ENCODE measurements at places on chromosomes 16 and 17.

DNA sequence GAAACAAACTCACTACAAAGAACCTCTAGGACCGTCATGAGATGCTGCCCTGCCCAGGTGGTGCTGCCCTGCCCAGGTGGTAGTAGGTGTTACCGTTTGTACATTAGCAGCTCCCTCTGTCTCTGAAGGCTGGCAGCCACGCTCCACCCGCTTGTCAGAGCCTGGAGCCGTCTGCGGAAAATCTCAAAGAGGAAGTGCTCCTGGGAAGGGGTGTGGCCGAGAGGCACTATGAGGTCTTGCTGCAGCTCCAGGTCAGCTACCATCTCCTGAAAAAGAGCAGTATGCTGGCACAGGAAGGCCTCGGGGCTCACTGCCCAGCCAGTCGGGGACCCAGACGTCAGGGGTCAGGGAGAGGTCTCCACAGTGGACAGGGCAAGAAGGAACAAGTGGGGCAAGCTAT lies 28.3 kb downstream of the ZNF276 start:
- DNase-seq = no peak

- no peak for DNase-seq
Measured at GRCh38 chr16:86609115-86609514, 30.8 kb downstream of the FOXL1 start.

DNA sequence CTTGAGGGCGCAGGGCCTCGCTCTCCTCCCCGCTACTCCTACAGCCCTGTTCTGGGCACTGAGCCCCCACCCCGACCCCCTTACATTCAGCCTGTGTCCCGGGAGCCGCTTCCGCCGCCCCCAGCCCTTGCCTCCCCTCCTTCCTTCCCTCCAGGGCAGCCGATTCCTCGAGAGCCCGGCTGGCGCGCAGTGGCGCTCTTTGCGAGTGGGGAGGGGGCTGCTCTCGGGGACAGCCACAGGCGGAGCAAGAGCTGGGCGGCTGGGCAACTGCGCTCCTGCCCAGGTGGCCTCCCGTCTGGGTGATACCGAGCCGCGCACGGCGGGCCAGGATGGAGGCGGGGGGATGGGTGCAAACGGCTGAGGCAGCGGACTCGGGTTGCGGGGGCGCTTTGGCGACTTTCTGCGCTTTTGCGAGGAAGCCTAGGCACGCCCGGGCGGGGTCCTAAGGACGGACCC lies 1.2 kb downstream of the MMP15 start:
- DNase-seq = no peak

DNA sequence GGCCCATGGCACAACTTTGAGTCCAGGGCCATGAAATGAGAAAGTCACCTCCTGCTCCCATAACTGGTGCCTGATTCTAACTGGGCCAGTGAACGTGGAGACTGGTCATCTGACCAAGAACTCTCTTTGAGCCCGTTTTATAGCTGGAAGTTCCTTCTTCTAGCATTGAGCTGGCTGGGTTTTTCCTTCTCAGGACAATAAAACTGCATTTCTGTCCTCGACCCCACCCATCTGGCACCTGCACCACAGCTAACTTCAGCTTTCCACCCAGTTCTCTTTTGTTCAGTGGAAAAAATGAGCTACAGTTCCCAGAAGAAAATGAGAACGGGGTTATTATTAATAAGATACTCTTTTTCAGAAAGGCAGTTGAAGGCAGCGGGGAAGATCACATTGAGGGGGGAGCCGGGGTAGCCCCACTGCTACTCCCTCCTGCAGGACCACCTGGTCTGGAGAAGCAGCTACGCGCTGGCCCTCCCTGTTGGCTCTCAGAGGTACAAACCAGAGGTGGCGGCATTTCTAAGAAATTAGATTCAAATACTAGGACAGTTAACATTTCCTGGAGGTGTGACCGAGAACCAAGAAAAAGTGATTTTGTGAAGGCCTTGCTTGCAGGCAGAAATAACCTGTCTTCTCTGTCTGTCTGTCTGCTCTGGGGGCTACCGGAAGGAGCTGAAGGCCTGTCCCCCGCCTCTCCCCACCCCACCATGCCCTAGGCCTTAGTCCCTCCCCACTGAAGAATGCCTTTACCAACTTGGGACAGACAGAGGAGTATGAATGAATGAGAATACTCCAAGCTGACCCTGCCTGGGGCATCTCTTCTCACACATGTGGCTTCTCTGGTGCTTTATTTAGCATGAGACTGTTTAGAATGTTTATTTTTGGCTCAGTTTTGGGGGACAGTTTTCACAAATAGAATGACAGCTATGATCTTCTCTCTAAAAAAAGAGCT lies 123.9 kb downstream of the XYLT1 start:
- DNase-seq = no peak

DNA sequence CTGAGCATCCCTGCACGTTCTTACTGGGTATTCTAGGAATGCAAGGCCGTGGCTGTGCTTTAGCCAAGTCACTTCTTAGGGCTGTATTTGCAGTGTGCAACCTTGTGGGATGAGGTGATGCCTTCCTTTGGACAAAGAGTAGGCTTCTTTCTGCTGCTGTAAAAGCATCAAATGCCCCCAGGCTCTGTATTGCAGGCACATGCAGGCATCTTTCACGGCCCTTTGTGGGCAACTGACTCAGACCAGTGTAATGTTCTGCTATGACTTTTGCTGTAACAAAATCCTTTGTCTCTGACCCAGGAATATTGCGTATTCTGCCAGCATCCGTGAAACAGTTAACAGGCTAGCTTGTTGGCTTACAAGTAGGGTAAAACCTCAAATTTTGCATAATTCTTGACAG lies 30.9 kb upstream of the GCSH start:
- DNase-seq = no peak

DNA sequence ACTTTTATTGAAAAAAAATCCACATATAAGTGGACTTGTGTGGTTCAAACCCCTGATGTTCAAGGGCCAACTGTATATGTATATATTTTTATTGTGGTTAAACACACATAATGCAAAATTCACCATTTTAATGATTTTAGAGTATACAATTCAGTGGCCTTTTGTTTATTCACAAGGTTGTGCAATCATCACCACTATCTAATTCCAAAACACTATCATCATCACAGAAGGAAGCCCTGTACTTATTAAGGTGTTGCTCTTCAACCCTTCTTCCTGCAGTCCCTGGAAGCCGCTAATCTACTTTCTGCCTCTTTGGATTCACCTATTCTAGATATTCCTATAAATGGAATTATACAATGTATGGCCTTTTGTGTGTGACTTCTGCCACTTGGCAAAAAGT lies 23.0 kb downstream of the MAP2K6 start:
- DNase-seq = no peak

DNA sequence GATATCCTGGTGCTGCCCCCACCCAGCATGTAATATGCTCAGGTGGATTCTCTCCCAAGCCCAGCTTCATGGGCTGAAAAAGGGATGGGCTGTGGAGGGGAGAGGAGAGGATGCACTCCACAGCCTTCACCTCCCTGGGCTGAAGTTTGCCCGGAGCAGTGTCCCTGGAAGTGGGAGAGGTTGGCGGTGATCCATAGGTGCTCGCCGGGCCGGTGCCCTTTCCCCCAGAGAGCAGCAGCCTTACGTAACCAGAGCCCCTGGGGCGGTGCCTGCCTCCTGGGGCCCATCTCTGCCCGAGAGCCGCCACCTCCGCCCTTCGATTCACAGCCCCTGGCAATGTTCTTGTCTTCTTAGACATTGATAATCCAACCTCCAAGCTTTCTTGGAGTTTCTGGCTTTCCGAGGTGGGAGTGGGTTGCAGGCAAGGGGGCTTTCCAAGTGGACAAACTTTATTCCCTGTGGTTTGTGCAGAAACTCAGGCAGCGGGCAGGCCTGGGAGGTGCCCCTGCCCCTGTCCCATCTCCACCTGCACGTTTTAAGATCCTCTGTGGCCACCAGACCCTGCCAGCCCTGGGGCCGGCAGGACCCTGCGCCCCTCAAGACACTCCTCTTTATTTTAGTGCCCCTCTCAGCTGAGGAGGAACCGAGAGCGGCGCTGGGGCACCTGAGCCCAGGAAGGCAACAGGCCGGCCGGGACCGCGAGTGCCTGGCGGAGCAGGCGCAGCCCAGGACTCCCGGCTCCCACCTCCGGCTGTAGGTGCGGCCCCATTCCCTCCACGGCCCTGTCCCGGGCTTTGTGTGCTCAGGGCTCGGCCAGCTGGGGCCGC lies 3.1 kb upstream of the WDR90 start:
- no peak for DNase-seq

DNA sequence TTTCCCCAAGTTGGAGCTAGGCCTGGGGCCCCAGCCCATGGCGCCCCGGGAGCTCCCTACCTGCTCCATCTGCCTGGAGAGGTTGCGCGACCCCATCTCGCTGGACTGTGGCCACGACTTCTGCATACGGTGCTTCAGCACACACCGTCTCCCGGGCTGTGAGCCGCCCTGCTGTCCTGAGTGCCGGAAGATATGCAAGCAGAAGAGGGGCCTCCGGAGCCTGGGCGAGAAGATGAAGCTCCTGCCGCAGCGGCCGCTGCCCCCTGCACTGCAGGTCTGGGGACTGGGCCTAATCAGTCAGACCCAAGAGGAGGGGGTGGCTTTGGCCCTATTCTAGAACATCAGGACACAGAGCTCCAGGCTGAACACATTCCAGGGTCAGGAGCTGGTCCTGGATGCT lies 1.5 kb downstream of the RNF112 start:
- no peak for DNase-seq

DNA sequence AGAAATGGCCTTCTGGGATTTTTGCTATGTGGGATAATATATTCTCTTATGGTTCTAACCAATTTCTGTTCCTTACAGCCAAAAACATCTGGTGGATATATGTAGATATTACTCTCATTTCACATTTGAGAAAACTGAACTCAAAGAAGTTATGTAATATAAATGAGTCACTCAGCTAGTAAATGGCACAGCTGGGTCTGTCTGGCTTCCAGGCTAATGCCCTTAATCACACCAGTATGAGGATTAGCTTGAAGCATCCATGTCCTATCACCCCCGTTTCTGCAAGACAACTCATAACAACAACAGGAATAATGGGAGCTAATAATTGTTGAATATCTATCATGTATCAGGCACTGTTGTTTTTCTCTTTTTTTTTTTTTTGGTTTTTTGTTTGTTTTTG lies 34.4 kb upstream of the USP7 start:
- no peak for DNase-seq

- no peak for DNase-seq
Measured at GRCh38 chr17:41304091-41304490, 1.4 kb upstream of the KRTAP29-1 start.

GRCh38 chr17:59488805-59489204 lies 76.6 kb upstream of the DHX40 start:
- no peak for DNase-seq

DNA sequence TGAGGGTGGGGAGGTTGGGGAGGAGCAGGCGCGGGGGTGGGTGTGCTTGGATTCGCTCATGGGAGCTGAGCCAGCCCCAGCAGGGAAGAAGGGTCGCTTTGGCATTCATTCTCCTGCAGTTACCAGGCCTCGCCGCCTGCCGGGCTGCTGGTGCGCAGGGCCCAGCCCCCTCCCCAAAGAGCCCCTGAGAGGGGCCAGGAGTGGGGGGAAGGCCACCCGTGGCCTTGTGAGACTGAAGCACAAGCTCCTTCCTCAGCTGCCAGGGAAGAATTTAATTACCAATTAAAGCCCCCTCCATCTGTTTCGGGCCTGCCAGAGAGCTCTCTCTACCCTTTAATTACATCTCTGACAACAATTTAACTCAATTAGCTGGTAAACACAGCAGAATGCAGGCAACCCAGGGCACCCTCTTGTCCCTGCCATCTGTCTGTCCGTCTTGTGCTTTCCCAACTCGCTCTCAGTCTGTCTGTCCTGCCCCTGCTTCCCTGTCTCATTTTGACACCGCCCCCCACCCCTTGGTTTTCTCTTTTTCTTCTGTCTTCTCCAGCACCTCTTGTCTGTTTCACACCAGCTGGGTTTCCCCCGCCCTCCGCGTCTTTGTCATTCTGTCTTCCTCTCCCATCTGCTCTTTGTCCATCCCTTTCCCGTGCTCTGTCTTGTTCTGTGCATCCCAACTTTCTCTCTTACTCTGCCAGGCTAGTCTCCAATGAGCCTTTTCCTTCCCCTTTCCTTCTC lies 32.7 kb downstream of the CDK5RAP3 start:
- DNase-seq = peak; percentile 79

GRCh38 chr16:23060458-23061320 lies 88.6 kb downstream of the USP31 start:
- peak; percentile 61 for DNase-seq

DNA sequence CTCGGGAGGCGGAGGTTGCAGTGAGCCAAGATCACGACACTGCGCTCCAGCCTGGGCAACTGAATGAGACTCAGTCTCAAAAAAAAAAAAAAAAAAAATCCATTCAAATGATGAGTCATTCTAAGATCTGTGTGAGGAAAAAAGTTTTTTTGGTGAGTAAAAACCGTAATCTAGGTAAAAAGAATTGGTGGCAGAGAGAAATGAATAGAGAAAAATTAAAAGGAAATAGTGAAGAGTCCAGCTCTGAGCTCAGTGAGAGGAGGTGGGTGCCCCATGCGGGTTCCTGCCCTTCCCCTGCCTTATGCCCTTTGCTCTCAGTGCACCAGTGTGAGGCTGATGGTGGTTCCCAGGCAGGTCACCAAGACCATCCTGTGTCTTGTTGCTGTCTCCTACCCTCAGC lies 20.9 kb downstream of the GAN start:
- DNase-seq = no peak

DNA sequence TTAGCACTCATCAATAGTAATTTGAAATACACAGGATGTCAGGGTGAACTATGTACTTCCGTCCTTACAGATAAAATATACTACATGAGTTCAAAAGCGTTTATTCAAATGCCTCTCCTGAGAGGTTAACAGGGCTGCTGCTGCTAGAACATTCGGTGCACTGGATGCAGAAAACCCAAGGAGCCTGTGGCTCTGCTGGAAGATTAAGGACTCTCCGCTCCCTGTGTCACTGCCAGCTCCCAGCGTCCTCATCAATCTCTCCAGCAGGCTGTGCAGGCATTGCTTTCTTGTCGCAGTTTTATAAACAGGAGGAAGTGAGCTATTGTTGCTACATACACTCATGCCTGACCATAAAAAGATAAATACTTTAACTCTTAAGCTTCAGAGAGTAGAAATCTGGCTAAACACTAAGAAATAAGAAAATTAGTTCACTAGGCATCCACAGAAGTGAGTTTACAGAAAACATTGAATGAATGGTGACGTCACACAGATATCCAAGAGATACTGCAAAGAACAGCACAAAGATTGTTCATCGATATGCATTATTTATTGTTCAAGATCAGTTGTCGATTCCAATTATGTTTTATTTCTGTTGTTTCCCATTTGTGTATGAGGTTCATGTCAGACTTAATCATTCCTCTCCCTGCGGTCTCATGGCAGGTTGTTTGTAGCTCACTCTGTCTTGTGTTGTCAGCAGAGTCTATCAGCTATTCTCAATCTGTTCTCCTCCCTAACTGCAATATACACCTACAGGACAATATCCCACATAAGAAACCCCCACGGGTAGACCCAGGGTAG lies 127.9 kb upstream of the MON1B start:
- no peak for DNase-seq

GRCh38 chr17:70060415-70060814 lies 14.6 kb upstream of the KCNJ16 start:
- no peak for DNase-seq

GRCh38 chr16:81873843-81874752 lies 95.0 kb downstream of the PLCG2 start:
- DNase-seq = peak; percentile 53

DNA sequence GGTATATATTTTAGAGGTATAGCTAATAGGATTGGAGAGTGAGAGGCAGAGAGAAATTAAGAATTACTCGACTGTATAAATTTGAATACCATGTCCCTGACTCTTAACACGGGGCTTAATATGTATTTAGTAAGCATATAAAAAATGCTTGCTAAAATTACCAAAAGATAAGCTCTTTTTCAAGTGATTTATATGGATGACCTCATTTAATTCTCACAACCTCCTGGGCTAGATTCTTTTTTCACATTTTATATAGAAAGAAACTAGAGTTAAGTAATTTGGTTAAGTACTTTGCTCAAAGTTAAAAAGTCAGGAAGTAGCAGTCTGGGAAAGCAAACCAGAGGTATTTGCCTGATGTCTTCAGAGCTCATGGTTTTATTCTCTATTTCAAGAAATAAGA lies 963.5 kb upstream of the SOX9 start:
- no peak for DNase-seq

Data from H9 (cell line).